ENCODE measurements at places on chromosomes 6 and 20.

GRCh38 chr6:53437557-53438202 is 88.9 kb upstream of the ELOVL5 start:
- peak; percentile 29 for DNase-seq

- no peak for DNase-seq
Observed at GRCh38 chr6:411402-412145, 20.0 kb downstream of the IRF4 start.

DNA sequence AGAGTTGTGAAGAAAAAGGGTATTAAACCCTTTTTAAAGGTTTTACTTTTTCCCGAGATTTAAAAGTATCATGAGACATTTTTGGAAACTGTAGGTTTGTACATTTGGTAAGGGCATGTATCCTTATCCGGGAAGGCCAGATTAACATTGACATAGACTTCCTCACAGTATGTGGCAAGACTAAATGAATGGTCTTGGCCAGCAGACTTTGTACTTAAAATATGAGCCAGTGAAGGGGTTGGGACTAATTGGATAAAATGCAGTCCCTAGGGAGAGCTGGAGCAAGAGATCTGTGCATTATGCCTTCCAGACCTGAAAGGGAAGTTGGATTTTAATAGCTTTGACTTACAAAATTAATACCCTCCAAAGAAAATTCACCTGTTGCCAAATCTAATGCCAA is 60.4 kb upstream of the CCN2 start:
- DNase-seq = no peak

- DNase-seq = no peak
Observed at GRCh38 chr20:23654717-23655116, 17.0 kb upstream of the CST3 start.

- DNase-seq = no peak
Observed at GRCh38 chr6:2875359-2876191, 27.5 kb downstream of the SERPINB9 start.

DNA sequence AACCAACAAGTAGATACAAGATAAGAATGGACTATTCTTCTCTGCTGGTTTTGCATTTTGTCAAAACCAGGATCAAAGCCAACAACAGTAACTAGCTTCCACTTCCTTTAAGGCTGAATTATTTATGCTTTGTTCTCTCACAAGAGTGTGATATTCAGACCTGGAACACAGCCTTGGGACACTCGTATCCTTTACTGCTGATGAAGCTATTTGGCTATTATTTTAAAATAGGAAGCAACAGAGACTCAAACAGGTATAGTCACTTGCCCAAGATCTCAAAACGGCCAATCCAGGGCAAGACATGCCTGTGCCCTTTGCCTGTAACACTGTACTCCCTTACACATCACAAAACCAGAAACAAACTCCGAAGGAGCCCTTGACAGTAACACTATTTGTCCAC is 19.9 kb downstream of the SPTLC3 start:
- no peak for DNase-seq

- no peak for DNase-seq
Observed at GRCh38 chr6:158205169-158205944, 37.2 kb downstream of the GTF2H5 start.

DNA sequence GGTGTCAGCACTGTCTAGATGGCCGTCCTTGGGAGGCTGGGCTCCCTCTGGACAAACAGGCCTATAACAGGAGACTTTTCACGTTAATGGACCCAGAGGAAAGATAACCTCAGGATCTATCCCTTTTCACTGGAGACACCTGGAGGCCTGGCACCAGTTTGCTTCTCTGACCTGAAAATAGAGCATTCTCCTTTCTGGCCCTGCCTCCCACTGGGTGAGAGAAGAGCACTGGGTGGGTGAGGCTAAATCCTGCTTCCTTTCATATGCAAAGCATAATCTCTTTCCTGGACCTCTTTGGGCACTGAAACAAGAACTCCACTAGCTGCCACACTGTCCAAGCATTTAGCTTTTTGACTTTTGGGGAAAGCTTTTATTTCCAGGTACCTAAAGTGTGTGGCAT is 78.3 kb downstream of the FOXO3 start:
- no peak for DNase-seq
